ENCODE measurements at places on chromosomes 4 and X.

GRCh38 chrX:68299898-68300297 is 133.4 kb downstream of the OPHN1 start:
- no peak overlapping the region for H3K4me3 ChIP-seq
- H3K27ac ChIP-seq = no peak overlapping the region
- no peaks in the 10 kb centered on the region for H3K4me1 ChIP-seq

DNA sequence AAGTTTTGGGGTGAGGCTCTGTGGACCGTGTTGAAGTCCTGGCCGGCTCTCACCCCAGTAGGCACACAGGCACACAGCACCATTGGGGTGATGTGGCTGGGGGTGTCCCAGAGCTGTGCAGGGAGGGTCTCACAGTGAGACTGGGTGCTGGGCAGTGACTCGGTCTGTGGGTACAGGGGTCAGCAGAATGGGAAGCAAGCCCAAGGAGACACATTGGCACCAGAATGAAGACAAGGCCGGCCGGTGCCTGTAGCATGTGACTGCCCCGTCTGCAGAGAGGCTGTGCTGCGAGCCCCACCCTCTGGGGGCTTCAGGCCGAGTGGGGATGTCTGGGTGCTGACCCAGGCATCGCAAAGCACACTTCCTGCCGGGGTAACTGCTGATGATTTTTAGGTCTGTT is 5.2 kb downstream of the MAEA start:
- no peak for DNase-seq
- no peaks in the 10 kb centered on the region for H3K27me3 ChIP-seq
- H3K36me3 ChIP-seq = peaks cover 9% of the 10 kb centered on the region
- H3K27ac ChIP-seq = no peak overlapping the region
- peaks cover 12% of the 10 kb centered on the region for H3K4me1 ChIP-seq
- no peak overlapping the region for H3K4me3 ChIP-seq

- DNase-seq = no peak
- no peaks in the 10 kb centered on the region for H3K4me1 ChIP-seq
- no peak overlapping the region for H3K27ac ChIP-seq
- H3K27me3 ChIP-seq = no peaks in the 10 kb centered on the region
- no peak overlapping the region for H3K4me3 ChIP-seq
- no peaks in the 10 kb centered on the region for H3K36me3 ChIP-seq
These were observed 1068.2 kb downstream of the GLUD2 start for GRCh38 chrX:122115604-122116003.

GRCh38 chr4:1169691-1170096 is 2.7 kb downstream of the SPON2 start:
- no peaks in the 10 kb centered on the region for H3K27me3 ChIP-seq
- no peaks in the 10 kb centered on the region for H3K36me3 ChIP-seq
- no peak overlapping the region for H3K27ac ChIP-seq
- no peak overlapping the region for H3K4me3 ChIP-seq
- no peak for DNase-seq
- peaks cover 13% of the 10 kb centered on the region for H3K4me1 ChIP-seq

DNA sequence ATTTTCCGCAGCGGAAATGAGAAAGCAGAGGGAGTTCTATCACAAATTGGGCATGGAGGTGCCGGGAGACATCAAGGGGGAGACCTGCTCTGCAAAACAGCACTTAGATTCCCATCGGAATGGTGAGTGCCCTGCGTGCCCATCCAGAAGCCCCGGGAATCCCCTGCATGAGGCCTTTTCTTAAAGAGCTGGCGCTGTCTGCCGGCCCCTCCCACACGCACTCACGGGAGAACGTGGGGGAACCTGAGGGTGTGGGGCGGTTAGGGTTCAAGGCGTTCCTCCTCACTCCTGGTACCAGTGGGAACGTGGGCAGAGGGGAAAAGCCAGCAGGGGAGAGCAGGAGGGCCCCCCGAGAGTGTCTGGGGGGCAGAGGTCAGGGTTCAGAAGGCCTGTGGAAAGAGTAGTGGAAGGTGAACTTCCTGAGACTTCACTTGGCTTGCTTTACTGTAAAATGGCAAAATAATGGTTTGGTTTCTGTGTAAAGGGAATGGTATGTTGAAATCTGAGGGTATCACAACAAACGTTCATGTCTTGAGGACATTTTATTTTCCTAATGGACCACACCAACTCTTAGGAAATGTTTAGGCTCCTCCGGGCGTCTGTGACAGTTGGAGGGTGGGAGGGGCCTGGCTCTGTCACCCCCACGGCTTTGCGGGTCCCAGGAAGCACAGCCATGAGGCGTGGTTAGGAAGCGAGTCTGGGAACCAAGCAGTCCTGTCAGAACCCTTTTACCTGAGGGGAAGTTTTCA is 38.0 kb downstream of the PCGF3 start:
- H3K36me3 ChIP-seq = no peaks in the 10 kb centered on the region
- DNase-seq = no peak
- H3K4me1 ChIP-seq = no peaks in the 10 kb centered on the region
- H3K27ac ChIP-seq = no peak overlapping the region
- no peak overlapping the region for H3K4me3 ChIP-seq

DNA sequence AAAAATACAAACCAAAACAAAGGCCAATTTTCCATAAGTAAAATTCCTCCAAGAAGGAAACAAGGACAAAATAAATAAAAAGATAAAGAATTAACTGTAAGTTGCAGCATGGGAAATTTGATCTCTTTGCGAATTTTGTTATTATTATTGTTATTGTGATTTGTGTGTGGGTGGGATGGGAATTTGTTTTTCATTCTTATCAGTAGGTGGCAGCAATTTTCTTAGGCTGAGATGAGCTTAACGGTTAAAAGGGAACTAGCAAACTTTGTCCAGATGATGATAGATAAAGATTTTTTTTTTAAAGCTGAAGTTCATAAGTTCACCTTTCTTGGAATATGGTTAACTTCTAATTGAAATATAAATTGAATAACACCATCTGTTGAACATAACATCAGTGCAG is 83.2 kb upstream of the IL1RAPL2 start:
- H3K27ac ChIP-seq = no peak overlapping the region
- no peaks in the 10 kb centered on the region for H3K36me3 ChIP-seq
- no peaks in the 10 kb centered on the region for H3K4me1 ChIP-seq
- no peaks in the 10 kb centered on the region for H3K27me3 ChIP-seq

DNA sequence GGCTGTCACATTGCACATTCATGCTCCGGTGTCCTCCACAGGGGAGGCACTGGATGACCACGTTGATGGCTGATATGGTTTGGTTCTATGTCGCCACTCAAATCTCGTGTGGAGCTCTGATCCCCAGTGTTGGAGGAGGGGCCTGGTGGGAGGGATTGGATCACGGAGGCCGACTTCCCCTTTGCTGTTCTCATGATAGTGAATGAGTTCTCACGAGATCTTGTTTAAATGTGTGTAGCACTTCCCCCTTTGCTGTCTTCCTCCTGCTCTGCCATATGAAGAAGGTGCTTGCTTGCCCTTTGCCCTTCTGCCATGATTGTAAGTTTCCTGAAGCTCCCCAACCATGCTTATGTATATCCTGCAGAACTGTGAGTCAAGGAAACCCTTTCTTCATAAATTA is 22.3 kb upstream of the NAT8L start:
- H3K4me3 ChIP-seq = no peak overlapping the region
- H3K36me3 ChIP-seq = no peaks in the 10 kb centered on the region
- no peak for DNase-seq
- H3K27me3 ChIP-seq = peaks cover 29% of the 10 kb centered on the region
- 0 out of 2 replicates have a peak, but pooled peaks cover 3% of the 10 kb centered on the region for H3K4me1 ChIP-seq

DNA sequence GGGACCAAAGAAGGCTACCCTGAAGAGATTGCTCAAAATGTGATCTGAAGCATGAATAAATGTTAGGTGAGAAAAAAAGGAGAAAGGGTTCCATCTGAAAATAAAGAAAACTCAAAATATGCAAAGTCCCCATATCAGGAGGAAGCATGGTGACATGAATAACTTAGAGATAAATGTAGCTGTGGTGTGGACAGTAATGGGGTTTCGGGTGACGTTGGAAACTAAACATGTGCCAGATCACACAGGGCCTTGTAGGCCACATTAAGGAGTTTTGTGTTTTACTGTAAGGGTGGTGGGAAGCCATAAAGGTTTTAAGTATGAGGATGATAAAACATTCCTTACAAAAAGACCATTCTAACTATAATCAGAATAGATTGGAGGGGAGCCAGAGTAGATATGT is 40.3 kb upstream of the ACSL4 start:
- H3K27ac ChIP-seq = no peak overlapping the region
- no peaks in the 10 kb centered on the region for H3K36me3 ChIP-seq
- no peaks in the 10 kb centered on the region for H3K27me3 ChIP-seq
- DNase-seq = no peak

DNA sequence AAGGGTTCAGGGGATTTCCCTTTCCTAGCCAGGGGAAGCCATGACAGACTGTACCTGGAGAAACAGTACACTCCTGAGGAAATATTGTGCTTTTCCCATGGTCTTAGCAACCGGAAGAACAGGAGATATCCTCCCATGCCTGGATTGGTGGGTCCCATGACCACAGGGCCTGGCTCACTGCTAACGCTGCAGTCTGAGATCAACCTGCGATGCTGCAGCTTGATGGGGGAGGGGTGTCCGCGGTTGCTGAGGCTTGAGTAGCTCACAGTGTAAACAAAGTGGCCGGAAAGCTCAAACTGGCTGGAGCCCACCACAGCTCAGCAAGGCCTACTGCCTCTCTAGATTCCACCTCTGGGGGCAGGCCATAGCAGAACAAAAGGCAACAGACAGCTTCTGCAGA is 819.5 kb downstream of the TECRL start:
- H3K27me3 ChIP-seq = no peaks in the 10 kb centered on the region
- H3K4me1 ChIP-seq = no peaks in the 10 kb centered on the region
- no peak for DNase-seq
- no peak overlapping the region for H3K4me3 ChIP-seq

- H3K36me3 ChIP-seq = no peaks in the 10 kb centered on the region
- no peak for DNase-seq
- H3K27me3 ChIP-seq = no peaks in the 10 kb centered on the region
- H3K4me1 ChIP-seq = no peaks in the 10 kb centered on the region
These were observed 44.2 kb downstream of the GSX2 start for GRCh38 chr4:54144199-54144598.

GRCh38 chrX:104854790-104855340 is 288.9 kb downstream of the IL1RAPL2 start:
- no peak overlapping the region for H3K27ac ChIP-seq
- no peaks in the 10 kb centered on the region for H3K4me1 ChIP-seq
- no peak for DNase-seq
- no peaks in the 10 kb centered on the region for H3K36me3 ChIP-seq

DNA sequence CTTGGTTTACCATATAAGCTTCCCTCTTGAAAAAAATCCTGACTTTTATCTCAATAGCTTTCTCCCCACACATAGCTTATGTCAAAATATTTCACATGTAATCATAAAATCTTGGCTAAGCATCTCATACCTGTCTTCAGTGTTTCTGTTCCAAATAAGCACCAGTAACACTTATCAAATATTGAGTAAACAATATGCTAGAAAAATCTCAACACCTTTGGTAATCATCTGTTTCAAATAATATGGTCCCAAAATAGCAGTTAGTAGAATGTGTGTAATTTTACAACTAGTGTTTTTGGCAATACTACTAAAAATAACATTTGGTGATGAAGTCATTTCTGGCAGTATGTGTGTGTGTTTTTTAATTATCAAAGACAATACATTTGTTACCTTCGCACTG is 2138.2 kb downstream of the PCDH7 start:
- no peak for DNase-seq
- no peaks in the 10 kb centered on the region for H3K27me3 ChIP-seq
- H3K4me3 ChIP-seq = no peak overlapping the region

- H3K4me1 ChIP-seq = peaks cover 29% of the 10 kb centered on the region
- no peak overlapping the region for H3K27ac ChIP-seq
- H3K36me3 ChIP-seq = no peaks in the 10 kb centered on the region
- DNase-seq = peak; percentile 40
These were observed 1.1 kb downstream of the MAML3 start for GRCh38 chr4:140152751-140153418.

DNA sequence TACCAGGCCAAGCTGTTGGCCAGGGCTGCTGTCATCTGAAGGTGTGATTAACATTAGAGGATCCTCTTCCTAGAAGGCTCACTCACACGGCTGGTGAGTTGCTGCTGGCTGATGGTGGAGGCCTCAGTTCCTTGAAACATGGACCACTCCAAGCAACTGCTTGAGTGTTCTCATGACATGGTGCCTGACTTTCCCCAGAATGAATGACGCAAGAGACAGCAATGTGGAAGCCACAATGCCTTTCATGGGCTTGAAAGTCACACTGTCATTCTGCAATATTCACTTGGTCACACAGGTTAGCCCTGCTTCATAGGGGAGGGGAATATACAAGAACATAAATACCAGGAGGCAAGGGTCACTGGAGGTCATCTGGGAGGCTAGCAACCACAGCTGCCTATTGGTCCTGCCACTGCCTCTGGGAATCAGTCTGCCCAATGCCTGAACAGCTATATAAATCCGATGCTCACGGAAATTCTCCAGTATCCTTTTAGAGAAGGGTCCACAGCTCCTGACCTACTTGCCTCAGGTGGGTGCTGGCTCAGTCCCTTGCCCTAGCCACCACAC is 97.1 kb upstream of the MAML3 start:
- H3K4me1 ChIP-seq = peaks cover 4% of the 10 kb centered on the region
- no peak overlapping the region for H3K27ac ChIP-seq
- H3K36me3 ChIP-seq = no peaks in the 10 kb centered on the region
- no peak for DNase-seq
- no peak overlapping the region for H3K4me3 ChIP-seq

DNA sequence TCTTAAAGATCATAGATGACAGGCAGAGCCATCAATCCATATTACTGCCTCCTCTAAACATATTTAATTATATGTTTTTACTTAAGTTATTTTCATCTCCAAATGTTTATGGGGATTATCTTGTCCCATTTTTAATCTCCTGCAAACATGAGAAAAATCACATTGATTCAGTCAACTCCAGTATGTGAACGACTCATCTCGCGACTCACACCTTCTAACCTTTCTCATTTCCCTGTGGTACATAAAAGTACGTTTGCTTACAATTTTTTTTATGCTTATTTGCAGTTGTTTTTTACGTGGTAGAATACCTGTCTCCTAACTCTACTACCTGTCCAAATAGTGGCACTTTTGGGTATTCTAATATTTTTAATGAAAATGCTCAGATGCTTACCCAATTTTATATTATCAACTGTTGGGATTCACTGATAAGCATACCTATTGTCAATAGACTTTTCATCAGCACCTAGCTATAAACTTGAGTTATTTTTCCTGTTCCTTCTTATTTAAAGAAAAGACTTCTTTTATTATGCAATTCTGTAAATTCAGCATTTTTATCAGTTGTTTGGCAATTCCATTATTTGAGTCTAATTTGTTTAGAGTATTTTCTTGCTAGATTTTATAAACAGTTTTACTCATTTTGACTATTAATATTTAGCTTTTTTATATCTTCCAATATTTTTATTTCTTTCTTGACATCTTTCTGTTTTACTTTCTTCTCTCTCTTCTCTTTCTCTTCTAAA is 276.6 kb downstream of the ANK2 start:
- H3K4me3 ChIP-seq = no peak overlapping the region
- H3K36me3 ChIP-seq = no peaks in the 10 kb centered on the region
- H3K27me3 ChIP-seq = no peaks in the 10 kb centered on the region

- no peaks in the 10 kb centered on the region for H3K27me3 ChIP-seq
- no peak overlapping the region for H3K27ac ChIP-seq
- DNase-seq = no peak
- H3K4me1 ChIP-seq = no peaks in the 10 kb centered on the region
- H3K4me3 ChIP-seq = no peak overlapping the region
These were observed 914.6 kb upstream of the INTU start for GRCh38 chr4:126718136-126718535.

- DNase-seq = no peak
- no peaks in the 10 kb centered on the region for H3K27me3 ChIP-seq
- H3K27ac ChIP-seq = no peak overlapping the region
- H3K36me3 ChIP-seq = no peaks in the 10 kb centered on the region
These were observed 170.6 kb downstream of the ZNF330 start for GRCh38 chr4:141391293-141391692.
